Fibroblast of lung (primary cell): ENCODE measurements at places on chromosomes 6 and 20. TPM values are rescaled to one million over a fixed set of nuclear protein-coding genes. Genes with fewer than 3 reads are reported as not detected.

DNA sequence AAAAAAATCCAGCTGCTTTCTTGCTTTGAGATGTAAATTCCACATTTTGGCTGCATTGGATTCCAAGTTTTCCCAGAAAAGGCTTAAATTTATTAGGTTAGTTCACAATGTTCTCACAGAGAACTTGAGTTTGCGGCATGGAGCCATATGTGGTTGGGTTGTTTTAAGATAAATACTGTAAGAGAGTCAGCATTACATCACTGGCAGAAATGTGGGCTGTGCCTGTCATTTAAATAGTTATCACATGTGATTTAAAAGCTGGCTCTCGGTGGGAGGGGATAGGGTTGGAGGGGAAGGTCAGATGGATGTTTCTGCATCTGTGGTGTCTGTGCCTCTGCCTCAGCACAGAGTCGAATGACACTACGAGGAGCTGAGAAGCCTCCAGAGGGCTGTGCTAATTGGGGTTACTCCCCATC, 73.8 kb upstream of the SCP2D1 start:
- peak; percentile 96 for DNase-seq

DNA sequence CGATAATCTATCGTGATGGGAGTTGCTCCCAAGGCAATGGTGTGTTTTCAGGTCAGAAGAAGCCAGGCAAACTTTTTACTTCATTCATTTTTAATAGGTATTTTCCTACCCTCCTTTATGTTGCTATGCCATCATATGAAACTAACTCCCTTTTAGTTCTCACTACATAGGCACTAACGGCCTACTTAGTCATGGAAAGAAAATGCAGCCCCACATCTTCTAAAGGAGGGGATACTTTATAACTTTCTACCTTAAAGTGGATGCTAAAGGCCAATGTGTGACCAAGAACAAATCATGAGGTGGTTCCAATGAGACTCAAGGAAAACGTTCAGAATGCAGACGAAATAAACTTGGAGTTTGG, 193.8 kb downstream of the FOXA2 start:
- no peak for DNase-seq

- peak; percentile 98 for DNase-seq
Observed at GRCh38 chr20:25372584-25373336, 17.9 kb downstream of the ABHD12 start.

DNA sequence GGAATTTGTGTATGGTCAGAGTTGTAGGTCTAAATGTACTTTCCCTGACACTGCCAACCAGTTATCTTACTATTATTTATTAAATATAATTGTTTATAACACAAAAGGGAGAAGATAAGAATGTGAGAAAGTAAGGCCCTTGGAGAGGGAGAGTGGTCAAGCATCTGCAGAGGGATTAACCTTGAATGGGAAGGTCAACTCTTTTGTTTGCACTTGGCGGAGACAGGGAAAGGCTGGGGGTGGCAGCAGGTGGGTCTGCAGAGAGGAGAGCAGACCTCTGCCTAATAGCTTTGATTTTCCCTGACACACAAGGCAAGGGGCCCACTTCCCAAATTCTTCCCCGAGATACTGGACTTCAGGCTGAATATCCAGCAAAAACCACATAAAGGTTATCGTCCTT, 4.2 kb downstream of the LRP11 start:
- DNase-seq: no peak

- no peak for DNase-seq
Observed at GRCh38 chr6:42147138-42147562, 4.7 kb upstream of the C6orf132 start.

DNA sequence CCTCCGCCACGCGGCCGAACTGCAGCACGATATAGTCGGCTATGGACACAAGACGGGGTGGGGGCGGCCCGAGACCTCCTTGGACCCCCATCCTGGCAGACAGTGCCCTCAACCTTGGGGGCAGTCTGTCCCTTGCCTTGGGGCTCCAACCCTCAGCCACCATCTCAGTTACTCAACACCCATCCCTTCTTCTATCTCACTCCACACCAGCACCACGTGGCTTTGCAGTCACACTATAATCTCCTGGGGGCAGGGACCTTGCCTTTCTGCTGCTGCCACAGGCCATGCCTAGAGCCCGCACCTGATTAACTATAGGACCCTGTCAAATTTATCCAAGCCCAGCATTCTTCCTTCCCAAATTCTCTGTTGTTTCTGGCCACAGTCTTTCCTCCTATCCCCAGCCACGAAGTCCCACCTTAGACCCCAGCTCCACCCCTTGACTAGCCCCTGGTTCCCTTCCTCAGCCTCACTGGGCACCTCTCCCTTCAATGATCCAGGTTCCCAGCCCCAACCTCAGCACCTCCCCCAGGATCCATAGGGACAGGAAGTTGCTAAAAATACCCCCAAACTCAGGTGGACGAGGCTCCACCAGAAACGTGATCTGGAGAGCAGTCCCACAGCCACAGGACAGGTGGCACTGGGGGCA, 1.7 kb upstream of the TEAD3 start:
- no peak for DNase-seq

GRCh38 chr20:56631318-56631989, 2.3 kb downstream of the TFAP2C start:
- DNase-seq: no peak

DNA sequence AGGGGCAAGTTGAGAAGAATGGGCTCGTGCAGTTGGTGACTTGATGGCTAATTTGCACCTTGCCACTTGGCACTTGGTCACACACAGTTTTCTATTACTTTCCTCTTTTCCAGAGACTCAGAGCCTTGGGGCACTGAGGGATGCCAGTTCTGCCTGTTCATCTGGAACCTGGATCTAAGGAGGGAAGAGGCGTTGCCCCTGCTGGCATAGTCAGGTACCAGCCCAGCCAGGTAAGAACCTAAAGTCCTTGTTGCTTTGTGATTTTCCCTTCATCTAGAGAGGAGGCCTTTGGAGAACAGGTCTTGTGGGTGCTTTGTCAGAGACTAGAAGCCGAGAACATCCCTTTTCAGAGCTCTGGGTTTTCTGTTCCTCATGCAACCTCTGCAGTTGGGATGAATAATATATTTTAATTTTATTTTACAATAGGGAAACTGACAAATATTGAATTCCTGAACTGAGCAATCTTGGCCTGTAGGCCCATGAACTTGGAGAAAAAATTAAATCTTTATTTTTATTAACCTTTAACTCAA, 11.4 kb downstream of the SYTL3 start:
- DNase-seq: no peak

DNA sequence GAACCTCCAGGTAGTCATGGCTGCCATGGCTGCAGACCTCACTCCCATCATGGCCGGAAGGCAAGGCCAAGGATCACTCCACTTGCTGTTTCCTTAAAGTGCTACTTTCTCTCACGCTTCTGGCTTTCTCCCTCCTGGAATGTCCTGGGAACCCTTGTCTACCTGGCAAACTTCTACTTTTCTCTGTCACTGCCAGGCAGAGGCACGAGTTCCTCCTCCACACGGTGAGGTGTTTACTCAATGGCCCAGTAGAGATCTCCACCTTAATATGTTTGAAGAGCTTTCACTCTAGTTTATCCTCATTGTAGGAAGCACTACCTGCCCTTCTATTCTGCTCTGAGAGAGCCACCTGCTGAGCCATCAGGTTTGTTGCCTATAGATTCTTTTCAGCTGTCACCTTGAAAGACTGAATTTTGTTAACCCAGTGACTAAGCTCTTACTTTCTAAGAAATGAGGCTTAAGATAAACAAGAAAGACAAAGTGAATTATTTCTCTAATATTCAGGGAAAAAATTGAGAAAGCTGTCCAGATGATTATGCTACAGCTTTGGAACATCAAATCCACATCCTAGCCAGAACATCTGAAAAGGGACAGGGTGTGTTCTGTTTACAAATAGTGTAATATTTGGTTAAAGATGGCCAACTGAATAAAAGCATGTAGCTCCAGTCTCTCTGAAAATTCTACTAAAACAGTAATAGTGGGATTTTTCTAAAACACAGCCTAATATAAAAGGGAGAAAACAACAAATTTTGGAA, 54.9 kb downstream of the PLAGL1 start:
- no peak for DNase-seq

- no peak for DNase-seq
Observed at GRCh38 chr6:158039571-158040050, 57.9 kb downstream of the SYNJ2 start.

ZNF512B gene
- 6.4 and 8.4 TPM in 2 replicates for total RNA-seq
